ENCODE measurements at places on chromosomes 16 and 17.

DNA sequence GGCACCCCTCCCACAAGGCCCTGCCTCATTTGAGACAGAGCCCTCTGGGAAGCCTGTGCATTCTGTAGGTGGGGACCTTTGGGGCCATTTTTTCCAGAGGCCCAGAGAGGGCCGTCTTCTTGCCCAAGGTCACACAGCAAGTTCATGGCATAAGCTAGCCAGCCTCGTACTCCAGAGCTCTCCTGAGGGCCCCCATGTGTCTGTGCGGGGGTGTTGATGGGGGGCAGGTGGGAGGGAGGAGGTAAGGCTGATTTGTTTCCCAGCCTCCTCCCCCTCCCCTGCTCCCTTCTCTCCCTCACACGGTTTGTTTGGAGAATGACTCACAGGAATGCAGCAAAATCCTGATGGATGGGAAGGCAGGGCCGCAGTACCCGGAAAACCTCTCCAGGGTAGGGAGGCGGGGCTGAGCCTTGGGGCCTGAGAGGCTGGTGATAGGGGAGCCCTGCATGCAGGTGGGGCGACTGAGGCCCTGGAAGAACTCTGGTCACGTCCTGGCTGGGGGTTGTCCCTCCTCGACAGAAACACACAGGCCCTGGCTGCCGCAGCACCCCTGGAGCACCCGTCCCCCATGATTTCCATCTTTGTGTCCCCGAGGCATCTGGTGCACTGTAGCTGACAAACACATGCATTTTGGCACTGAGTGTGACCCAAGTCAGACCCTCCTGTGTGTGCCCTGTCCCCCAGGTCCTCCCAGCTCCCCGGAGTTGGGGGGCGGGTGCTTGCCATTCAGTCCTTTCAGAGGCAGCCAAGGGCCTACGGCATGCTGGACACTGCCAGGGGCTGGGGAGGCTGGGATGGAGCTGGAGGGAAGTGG lies 29.7 kb downstream of the RAI1 start:
- DNase-seq = peak; percentile 66

DNA sequence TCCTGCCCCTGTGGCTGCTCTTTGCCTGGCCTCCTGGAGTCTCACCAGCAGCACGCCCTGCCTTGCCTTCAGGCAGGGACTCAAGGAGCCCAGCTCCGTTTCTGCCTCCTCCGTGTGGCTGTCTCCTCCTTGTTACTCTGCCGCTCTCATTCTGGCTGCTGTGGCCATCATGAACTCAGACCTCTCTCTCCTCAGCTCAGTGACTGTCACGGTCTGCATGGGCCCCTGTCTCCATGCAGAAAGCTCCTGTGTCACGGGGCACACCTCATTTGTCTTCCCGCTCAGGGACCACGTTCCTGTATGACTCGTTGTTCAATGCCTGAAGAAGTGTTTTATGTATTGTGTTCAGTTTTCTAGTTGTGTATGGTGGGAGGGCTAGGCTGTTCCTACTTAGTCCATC lies 25.3 kb downstream of the RPTOR start:
- no peak for DNase-seq

DNA sequence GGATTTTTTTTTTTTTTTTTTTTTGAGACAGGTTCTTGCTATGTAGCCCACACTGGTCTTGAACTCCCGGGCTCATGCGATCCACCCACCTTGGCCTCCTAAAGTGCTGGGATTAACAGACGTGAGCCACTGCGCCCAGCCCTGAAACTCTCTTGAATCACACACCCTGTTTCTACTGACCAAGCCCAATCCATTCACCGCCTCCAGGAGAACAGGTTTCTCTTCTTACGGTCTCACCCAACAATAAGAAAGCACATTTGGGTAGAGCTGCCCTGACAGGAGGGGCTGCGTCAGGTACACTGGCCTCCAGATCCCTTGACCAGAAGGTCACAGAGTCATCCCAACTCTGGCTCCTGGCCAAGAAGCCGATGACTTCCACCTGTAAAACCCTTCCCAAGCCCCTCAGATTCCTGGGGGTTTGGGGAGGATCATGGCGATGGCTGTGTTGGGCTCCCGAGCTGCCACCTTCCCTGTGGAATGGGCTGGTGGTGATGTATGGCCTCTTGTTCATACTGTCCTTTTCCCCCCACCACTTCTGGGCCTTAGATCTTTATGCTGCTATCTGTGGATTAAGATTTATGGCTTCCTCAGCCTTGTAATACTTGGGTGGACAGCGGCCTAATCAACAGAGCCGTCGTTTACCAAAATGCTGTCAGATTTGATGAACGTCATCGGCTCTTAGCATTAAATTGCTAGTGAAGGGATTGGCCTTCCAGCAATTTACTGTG lies 89.1 kb downstream of the KATNIP start:
- no peak for DNase-seq

DNA sequence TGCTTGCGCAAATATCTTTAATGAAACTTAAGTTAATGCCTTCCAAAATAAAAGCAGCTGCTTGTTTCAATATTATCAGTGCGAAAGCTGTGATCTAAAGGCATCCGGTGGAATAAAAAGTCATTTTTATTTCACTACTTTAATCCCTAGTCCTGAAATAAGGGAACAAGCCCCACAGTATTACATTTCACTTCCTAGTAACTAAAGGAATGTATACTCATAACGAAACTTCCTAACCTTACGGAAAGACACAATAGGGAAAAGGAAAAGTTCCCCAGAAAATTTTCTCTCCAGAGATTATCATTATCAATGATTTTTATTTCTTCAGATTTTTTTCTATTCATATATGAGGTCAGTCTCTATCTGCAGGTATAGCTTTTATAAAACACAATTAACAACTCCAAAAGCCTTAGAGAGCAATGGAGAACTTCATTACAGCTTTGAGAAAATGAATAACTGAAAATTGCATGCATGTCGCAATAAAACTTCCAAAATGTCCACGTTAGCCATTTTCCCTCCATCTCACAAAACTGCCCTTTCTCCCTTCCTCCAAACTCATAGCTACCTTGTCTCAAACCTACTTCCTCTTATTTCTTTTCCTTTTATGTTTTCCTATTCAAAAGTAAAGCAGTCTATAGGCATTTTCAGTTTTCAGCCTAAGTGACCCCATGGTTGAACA lies 154.3 kb upstream of the MED13 start:
- no peak for DNase-seq

DNA sequence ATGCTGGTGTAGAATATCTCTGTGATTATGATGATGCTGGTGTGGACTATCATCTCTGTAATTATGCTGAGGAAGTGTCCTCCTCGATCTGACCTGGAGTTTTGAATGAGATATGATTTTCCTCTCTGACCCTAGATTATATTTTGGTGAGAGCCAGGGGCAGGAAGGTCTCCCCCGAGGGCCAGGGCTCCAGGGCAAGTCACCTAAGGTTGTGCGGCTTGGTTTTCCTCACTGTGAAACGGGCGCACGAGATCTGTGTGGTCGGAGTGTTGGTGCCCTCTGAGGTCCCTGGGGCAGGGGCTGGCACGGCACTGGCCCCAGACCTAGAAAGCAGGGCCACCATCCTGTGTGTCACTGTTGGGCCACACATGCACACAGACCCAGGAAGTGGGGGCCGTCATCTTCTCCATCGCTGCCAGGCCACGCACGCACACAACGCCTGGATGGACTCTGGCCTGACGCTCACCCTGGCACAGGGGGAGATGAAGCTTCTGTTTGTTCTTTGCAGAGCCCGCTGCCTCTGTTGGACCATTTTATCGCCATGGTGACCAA lies 67.7 kb upstream of the ZNF469 start:
- DNase-seq = no peak

GRCh38 chr16:78137782-78138616 lies 38.5 kb downstream of the WWOX start:
- DNase-seq = no peak

DNA sequence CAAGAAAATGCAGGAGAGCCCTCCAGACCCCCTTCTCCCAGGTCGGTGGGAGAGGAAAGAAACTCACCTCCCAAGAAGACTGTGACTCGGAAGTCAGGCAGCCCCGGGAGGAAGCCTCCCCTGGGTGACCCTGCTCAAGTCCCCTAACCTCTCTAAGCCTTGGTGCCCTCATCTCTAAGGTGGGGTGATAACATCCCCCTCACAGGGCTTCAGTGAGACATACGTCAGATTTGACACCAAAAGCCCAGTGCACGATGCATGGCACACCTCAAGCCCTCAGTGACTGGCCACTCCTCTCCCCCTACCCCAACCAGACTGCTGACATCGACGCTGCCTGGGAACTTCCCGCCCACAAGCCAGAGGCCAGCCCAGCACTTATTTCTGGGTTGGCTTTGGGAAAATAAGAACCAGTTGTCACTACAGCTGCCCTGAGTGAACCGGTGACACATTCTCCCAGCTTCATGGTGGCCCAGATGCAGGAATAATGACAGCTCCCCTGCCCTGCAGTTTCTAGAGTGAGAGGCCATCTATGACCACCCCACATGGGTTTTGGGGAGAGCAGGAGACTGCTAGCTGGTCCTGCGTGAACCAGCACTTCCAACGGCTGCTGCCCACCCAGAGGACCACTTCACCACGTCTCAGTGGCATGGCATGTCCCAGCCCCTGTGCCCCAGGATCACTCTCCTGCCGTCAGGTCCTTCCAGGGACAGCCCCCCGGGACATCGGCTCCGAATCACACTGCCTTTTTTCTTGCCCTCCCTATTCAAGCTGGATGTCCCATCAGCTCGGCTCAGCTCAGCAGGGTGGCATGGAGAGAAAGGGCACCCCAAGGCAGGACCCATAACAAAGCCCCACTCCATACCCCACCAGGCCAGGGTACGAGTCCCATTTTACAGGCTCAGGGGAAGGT lies 9.5 kb downstream of the KNOP1 start:
- no peak for DNase-seq

GRCh38 chr17:15952916-15953790 lies 8.2 kb downstream of the ADORA2B start:
- DNase-seq = no peak

All from BJ (cell line).